ENCODE measurements at places on chromosomes 7 and 10.

- DNase-seq = no peak
These were observed 33.2 kb downstream of the PNPLA8 start for GRCh38 chr7:108492742-108493141.

DNA sequence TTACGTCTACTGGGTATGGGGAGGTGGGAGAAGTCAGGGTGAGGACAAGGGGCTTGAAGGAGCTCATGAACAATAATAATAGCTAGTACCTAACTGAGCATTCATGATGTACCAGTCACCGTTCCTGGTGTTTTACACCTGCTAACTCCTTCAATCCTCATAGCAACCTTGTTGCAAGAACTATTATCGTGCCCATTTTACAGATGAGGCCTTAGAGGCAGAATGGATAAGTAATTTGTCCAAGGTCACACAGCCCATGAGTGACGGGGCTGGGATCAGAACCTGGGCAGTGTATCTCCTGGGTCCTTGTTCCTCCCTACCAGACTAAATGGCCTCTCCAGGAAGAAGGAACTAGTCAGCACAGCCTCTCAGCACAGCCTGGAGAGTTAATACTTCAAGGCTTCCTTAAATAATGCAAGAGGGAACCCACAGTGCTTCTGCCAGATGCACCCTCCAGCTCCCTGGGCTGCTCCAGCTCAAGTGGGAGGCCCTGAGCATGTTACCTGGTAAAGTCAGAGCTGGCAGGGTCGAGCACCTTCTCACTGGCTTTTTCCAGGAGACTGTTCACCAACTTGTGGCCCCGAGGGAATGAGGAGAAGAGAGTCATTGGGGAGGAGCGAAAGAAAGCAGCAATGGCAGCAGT is 28.8 kb downstream of the RRP12 start:
- DNase-seq = no peak

- DNase-seq = no peak
These were observed 901.2 kb downstream of the KCNMA1 start for GRCh38 chr10:76736392-76736791.

- peak; percentile 84 for DNase-seq
These were observed 41.9 kb upstream of the SYPL1 start for GRCh38 chr7:106153891-106154449.

- no peak for DNase-seq
These were observed 117.5 kb upstream of the CDK13 start for GRCh38 chr7:39832519-39833085.

- no peak for DNase-seq
These were observed 265.7 kb upstream of the MAGI2 start for GRCh38 chr7:79719216-79719615.

DNA sequence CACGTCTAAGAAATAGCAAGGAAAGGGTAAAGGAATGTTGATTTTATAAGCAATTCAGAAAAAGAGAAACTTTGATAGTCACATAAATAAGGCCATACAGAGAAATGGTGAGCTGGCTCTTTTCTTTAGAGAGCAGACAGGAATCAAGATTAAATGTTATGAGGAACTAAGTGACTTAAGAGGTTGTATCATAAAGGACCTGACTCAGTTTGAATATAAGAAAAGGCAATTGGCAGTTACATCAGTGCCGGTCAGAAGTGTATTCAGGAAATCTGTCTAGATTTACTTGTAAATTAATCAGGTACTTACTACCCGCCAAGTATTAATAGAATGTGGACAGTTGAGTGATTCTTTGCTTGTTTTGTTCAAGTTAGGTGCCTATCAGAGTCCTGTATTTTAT is 2.1 kb downstream of the MRPL32 start:
- no peak for DNase-seq

GRCh38 chr7:102412548-102412947 is 16.4 kb downstream of the PRKRIP1 start:
- no peak for DNase-seq

DNA sequence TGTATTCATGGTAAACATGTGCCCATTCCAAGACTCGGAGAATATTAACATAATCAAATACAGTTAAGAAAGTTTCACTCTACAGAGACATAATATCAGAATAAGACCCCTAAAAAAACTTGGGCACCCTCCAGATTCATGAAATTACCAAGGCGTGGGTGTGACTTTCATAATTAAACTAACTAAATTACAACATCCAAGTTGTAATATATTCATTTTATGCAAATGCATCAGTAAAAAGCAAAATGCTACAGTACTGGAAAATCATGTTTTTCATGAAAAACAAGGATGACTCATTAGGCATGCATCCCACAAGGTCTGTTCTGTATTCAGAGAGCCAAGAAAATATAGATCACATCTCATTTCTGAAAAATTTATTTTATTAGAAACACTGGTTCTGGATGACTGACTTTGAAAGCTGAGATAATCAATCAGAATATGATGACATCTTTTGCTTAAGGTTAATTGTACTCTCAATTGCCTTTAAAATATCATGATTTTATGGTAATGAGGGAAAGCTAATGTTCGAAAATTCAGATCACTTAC is 248.8 kb upstream of the SMIM30 start:
- no peak for DNase-seq

DNA sequence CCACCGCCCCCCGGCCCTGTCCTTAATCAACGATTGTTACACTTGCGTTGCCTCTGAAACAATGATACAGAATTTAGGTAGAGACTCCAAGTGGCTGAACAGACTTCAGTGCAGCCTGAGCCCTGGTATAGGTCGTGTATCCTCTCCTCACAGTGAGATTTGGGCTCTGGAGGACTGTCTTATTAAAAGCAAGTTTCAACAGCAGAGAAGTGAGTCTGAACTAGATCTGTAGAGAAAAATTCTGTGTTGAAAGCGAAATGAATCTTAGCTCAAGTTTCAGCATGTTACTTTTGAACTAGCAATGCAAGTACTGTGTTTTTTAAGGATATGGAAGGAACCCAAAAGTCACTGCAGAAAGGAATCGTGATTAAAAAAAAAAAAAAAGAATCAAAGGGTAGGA is 103.1 kb downstream of the HOXA1 start:
- no peak for DNase-seq

DNA sequence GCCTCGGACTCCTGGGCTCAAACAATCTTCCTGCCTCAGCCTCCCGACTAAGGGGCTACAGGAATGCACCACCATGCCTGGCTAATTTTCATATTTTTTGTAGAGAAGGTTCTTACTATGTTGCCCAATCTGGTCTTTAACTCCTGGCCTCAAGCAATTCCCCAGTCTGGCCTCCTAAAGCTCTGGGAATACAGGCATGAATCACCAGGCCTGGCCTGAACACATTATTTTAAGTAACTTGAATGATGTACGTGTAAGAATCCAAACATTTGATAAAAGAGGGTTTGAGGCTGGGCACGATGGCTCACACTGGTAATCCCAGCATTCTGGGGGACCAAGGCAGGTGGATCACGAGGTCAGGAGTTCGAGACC is 13.0 kb upstream of the BAMBI start:
- no peak for DNase-seq

DNA sequence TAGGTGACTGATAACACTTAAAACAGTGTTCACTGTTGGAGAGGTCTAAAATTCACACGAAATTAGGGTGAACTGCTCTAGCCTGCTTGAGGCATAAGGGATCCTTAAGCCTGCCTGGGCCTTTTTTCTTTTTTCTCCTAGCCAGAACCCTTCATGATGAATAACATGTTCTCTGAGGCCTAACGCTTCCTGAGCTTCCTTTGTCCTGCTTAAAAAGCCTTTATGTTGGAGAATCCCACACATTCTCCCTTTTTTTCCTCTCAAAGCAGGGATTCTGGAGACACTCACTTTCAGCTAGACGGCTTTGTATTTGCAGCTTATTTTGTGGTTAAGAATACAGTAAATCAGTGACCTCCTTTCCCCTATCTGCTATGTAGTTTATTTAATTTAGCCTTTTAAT is 354.7 kb upstream of the PHF14 start:
- DNase-seq = no peak

DNA sequence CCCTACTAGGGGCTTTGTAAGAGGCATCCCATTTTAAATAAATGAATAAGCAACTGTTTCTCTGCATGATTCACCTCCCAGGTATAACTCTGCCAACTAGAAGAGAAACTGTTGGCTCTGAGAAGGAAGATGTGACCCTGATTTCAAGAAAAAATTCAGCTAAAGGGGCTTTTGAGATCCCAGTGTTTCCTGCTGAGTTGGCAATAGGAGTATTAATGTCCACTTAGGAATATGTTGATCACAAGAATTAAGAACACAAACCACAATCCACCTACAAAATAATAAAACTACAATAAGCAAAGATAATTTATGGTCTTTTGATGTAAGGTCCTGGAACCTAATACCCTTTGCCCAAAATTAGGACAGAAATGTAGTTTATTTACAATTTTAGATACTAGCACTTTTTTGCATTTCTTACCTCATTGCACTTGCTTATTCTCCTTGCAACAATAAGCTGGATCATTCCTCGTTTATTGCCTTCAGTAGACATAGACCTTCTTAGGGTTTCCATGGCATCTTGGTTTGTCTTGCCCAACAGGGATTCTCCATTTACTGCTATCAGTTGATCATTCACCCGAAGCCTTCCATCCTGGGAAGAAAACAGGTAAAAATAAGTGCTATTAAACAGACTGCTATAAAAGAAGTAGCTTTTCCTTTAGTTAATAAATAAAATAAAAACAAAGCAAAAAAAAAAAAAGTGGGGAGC is 456.2 kb downstream of the PARD3 start:
- no peak for DNase-seq

GRCh38 chr7:77238703-77239136 is 39.1 kb upstream of the FGL2 start:
- no peak for DNase-seq

- DNase-seq = no peak
These were observed 256.7 kb downstream of the KLF6 start for GRCh38 chr10:3528271-3528670.

DNA sequence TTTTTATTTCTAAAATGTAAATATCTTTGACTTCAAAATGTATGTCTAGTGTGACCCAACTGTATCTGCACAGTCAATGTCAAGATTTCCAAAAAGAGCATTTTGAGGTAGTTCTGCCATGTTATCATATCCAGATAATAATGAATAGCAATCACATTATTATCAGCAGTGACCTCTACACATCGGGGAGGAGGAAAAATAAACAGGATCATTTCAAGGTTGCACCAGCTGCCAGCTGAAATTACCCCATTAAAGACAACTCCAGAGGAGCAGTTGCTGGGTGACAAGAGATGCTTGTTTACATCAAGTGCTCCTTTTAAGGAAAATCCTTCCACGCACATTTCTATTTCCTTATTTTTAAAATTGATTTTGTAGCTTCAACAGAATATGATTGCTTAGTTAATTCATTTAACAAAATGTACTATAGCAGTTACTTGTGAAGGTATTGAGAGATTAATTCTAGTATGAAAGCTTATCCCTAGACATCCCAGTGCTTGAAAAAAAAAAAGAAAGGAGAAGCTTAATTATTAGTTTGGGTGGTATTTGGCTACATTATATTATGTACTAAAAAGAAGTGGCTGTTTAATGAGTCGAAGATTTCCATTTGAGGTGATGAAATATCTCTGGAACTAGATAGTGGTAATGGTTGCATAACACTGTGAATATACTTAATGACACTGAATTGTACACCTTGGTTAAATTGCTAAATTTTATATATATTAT is 19.3 kb upstream of the SLC35G1 start:
- DNase-seq = no peak

DNA sequence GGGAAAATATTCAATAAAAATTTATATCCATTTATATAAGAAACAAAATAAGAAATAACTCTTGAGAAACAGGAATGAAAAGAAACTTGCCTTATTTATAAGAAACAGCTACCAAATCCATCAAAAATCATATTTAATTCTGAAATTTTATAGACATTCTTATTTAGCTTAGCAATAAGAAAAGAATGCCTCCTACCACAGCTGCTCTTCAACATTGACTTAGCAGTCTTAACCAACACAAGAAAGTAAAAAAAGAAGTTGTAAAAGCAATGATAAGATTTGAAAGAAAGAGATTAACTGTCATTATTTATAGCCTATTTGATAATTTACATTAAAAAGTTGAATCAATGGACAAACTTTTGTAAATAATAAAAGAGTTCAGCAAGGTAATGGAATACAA is 212.8 kb downstream of the ZNF365 start:
- DNase-seq = no peak

DNA sequence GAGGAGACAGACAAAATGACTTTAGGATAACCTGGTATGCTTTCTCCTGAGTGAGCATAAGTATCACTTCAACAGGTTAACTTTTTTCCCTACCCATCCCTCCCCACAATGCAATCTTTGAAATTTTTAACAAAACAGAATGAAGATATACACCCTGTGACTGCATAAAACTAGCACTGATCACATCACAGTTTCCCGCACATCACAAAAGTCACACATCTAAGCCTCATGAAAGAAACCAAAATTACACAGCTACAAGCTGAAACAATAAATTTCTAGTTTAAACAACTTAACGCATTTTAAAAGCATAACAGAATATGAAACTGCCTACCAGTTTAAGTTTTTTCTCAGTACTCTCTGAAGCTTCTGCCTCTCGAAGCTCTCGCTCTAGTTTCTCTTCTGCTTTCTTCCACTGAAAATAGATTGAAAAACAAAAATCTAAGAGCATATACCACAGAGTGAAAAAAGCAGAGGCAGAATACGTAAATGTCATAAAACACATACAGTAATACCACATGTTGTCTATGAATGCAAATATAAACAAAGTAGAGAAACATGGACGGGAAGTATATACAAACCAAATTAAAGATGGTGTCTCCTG is 18.1 kb downstream of the NOC3L start:
- no peak for DNase-seq

DNA sequence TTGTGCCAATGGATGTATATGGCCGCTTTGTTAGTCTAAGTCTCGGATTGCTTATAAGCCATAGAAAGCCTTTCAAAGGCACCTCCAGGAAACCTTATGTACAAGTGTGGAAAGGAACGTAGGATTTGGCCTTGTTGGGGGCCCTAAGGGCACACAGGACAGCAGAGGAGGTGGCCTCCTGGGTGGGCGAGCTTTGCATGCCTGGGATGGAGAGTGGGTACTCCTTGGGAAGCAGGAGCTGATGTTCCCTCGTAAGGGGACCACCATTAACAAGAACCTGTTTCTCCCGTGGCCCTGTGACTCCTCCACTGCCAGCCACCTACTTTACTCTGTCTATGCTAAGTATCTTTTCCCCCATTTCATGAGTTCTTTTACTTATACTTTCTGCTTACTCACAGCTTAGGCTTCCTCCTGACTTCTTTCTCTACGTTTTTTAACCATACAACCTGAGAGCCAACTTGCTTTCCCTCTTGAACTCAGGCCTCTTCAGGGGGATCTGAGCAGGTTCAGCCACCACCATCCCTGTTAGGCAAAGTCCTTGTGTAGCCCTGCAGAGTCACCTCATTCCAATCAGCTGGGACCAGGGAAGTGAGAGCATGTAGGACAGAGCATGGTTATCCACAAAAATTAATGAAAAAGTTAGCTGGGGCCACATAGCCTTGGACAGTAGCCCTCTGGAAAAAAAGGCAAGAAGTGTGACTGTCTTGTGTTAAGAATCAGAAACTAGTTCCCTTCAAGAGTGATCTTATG is 118.9 kb downstream of the NEBL start:
- DNase-seq = no peak

DNA sequence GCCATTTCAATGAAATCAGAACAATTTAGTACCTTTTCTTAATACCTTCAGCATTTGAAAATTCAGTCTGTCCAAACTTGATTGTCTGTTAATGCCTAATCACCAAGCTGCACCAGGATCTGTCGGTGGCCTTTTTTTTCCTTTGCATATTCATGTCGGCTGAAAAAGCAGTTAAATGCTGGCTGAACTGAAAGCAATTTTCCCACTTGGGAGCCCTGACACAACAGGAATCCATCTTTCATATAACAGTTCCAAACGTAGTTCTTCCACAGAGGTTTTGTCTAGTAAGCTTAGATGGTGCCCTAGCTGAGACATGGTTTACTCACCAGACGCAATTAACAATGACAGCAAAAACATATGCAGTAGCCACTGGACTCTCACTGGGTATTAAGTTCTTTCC is 83.6 kb upstream of the CHCHD3 start:
- no peak for DNase-seq

Data from nephron progenitor cell (in vitro differentiated cells).